ENCODE measurements at places on chromosomes 3 and 15.

DNA sequence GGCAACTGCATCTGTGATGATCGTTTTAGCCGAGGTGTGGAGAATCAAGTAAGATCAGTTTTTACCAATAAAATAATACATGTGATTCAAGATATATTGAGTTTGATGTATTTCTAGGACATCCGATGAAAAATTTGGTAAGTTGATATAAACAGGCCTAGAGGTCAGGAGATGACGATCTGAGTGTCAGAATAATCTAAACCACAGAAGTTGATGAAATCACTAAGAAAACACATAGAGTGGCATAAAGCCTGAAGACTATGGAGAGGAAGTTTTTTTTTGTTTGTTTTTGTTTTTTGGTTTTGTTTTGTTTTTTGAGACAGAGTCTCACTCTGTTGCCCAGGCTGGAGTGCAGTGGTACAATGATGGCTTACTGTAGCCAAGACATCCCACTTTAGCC is 235.3 kb downstream of the RBMS3 start:
- DNase-seq: no peak

DNA sequence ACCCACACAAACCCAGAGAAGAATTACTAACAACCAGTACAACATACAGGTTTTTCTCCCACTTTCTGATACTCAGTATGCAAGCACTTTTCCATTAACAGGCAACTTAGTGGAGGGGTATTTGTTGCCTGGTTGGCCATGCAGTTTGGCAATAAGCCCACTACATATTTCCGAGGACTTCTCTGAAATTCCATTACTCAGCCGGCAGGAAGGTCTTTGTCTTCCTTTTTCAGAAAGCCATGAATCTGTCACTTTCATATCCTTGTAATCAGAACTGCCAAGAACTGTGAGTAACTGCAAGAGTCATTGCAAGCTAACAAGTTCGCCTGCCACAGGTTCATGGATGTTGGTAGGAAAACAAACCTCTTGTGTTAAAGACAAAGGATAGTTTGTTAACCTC is 422.3 kb upstream of the ROBO1 start:
- DNase-seq: no peak

GRCh38 chr15:71003319-71003718 is 110.7 kb downstream of the LRRC49 start:
- DNase-seq: no peak

DNA sequence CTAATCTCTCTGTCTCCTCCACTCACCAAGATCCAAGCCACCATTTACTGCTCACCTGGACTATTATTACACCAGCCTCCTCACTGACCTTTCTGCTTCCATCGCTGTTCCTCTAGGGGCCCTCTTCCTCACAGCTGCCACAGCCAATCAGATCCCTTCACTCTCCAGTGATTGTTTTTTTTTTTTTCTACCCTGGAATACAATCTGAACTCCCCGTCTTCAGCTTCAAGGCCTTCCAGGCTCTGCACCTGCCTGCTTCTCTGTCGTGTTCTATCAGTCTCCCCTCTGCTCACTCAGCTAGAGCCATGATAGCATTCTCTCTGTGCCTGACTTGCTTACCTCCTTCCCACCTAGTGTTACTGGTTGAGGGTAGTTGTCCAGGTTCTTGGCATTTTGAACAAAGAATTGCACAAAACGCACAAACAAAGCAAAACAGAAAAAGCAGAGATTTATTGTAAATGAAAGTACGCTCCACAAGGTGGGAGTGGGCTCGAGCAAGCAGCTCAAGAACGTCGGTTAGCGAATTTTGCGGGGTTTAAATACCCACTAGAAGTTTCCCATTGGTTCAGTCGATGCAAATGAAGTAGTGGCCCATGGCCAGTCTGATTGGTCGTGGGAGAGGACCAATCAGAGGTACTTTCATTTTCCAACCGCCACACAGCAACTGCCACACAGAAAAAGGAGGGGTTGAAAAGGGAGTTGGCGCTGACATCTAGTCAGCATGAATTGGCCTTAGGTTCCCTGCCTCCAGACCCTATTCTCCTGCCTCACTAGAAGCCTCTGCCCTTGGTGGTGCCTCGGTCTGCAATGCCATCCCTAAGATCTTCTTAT is 188.9 kb downstream of the TLE3 start:
- no peak for DNase-seq

- no peak for DNase-seq
These were observed 145.5 kb upstream of the ABHD17C start for GRCh38 chr15:80549654-80550053.

DNA sequence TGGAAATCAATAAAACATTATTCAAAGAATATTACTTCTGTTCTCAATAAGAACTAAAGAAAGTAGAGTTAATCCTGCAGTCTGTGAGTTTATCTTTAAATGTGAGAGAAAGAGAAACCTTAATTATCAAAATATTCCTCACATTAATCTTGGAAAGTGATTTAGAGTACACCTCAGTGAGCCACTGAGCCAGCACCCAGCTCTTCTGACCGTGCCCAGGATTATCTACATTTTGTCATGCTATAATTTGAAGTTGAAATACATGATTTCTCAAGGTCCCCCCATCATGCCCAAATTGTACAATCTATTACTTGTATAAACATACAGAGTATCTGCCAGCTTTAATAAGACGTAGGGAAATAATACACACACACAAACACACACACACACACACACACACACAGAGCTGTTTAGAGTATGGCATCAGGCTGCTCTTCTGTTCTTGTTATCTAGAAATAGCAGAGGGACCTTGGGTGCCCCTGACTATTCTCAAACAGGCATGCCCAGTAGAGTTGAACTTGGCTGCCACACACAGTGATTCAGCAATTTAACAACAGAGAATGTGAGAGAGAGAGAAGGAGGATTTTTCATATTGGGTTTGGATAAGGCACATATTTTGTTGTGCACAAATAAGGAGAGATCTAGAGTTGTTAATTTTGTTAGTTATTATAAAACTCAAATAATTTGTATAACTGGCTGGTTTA is 74.4 kb downstream of the P2RY1 start:
- no peak for DNase-seq

GRCh38 chr15:48965972-48966371 is 2.3 kb upstream of the SHC4 start:
- no peak for DNase-seq

- no peak for DNase-seq
These were observed 64.0 kb upstream of the CPOX start for GRCh38 chr3:98657457-98657856.

- DNase-seq: no peak
These were observed 83.1 kb downstream of the RETNLB start for GRCh38 chr3:108673988-108674661.

GRCh38 chr3:61864886-61865285 is 303.5 kb downstream of the PTPRG start:
- DNase-seq: no peak

DNA sequence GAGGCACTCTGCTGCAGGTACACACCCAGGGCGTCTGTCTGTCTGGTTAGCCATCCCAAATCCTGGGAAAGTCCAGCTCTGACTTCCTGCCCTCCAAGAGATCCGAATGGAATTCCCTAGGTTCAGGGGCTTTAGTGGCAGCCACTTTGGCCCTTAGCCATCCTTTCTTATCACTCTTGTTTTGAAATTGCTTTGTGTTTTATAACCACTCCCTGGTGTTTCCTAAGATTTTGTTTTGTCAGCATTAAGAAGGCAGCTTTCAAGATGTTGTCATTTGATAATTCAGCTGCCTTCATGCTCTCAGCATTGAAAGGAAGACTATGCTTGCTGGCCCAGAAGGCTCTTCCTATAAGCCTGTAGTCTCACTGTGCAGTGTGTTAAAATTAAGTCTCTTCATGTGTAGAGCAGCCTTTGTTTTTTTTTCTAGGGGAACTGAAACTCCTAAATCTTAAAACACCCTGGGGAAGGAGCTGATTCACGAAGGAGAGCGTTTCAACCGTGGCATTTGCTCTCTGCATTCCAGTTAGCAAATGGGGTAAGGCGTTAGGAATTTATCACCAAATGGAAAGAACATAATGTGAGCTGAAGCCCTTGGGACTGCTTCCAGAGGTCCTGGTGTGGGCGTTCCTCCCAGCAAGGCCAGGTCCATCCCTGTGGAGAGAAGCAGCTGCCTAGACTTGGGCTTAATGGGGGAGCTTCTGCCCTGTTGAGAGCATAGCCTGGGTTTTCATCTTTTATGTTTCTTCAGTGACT is 14.2 kb upstream of the CLEC3B start:
- no peak for DNase-seq

DNA sequence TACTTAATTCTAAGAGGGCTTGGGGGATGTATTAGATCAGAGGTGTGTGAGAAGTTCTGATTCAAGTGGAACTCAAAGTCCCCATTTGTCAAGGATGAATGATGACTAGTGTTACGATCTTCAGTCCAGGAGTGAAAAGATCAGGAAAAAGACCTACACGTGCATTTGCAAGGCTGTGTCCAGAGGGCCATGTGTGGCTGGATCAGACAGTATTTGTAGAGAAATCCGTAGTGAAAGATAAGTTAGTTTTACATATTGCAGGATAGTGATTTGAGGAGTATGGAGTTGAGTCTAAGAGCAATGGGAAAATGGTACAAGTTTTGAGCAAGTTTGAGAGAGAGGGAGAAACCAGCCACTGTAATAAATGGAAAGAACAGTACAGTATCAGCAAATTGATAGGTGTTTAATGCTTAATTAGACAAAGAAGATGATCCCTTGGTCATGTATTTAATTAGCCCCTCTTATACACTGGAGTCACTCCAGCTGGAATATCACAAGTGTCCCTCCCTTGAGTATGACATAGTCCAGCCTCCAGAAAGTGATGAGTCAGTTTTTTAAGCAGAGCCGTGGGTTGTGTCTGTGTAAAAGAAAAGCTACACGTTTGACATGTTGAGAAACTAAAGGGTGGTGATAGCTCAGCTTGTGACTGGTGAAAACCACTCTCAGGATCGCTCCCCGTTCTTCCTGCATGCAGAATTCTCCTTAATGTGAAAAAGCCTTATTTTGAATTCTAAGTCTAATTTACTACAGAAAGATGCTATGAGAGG is 348.8 kb downstream of the ROBO1 start:
- DNase-seq: no peak

- DNase-seq: peak; percentile 20
These were observed 402.4 kb downstream of the MAGI1 start for GRCh38 chr3:65636326-65636725.

DNA sequence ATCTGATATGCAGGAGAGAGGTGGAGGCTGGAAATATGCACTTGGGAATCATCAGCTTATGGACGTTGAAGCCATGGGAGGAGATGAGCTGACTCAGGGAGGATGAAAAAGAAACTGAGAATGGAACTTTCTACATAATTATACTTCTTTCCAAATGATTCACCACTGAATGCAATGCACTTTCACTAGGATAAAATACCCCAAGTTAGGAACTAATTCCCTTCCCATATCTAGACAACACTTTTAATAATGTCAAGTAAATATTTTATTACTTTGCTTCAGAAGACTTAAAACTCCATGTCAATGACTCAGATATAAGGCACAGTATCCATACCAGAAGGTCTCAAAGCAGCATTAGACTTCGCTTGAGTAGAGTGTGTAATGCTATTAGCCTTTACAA is 24.2 kb downstream of the NPTN start:
- no peak for DNase-seq

DNA sequence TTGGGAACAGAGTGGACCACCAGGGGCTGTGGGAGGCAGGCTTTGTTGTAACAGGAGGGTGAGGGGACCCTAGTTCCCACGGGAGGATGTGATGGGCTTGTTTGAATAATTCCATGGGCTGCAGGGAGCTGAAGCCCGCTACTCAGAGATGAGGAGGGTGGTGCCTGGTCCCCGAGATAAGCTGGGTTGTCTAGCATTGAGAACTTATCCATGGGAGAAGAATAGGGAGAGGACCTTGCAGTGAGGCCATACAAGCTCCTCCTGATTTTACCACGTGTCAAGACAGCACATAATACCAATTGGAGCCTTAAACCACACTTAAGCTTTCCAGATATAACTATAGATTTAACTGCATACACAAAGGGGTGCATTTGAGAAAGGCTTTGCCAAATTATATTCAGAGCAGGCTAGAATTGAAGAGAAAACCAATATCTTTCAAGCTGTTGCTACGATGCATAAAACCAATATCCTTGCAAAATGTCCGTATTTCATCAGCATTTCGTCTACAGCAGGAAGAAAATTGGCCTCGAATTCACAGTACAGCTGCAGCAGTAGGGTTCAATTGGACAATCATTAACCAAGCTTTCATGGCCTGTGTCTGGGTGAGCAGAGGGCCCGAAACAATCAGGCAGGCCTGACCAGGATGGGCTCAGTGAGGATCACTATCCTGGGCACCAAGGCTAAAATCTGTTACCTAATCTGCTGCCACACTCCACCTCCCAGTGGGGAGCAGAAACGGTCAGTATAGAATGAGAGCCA is 500.7 kb downstream of the OCA2 start:
- no peak for DNase-seq

DNA sequence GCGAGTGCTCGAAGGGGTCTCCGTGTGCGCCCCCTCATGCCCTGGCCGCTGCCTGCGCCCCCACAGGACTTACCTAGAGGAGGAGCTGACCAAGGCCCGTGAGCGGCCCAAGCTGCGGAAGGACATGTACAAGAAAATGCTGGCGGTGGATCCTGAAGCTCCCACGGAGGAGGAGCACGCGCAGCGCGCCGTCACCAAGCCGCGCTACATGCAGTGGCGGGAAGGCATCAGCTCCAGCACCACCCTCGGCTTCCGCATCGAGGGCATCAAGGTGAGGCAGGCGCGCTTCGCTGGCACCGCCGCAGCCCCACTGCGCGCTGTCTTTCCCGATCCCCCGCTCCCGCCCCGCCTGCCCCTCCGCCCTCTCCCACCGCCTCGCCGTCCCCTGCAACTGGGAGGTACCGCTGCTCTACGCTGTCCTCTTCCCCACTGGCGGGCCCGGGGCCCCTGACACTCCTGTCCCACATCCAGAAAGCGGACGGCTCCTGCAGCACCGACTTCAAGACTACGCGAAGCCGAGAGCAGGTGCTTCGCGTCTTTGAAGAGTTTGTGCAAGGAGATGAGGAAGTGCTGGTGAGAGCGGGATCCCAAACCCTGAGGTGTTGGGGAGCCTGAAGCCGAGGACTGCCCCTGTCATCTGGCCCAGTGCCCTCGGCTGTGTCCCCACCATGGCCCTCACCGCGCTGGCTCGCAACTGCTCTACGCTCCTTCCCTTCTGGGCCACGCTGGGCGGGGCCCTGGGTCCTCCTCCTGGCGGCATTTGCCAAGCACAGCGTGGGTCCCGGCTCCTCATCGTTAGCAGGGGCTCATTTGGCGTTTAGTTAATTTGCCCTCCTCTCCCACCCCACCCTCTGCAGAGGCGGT is 8.5 kb downstream of the ITPKA start:
- DNase-seq: no peak

DNA sequence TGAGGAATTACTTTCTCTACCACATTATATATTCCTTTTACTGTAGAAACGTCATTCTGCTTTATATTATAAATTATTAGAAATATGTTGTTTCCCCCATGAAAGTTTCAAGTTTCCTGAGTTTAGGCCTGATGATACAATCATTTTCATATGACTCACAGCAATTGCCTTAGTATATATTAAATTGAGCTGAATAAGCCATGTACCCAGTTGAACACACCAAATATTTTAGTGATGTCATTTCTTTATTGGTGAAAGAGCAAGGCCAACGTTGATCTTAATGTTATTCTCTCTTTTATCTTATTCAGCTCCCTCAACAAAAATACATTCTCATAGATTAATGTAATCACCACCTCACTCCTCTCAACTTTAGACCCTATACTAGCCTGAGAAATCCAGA is 30.8 kb downstream of the B3GNT5 start:
- no peak for DNase-seq

- no peak for DNase-seq
These were observed 239.9 kb upstream of the TBC1D5 start for GRCh38 chr3:17982211-17982880.

GRCh38 chr3:40846451-40846850 is 321.7 kb downstream of the ZNF621 start:
- no peak for DNase-seq
